M059J (cell line): ENCODE measurements at places on chromosomes 1 and 21. TPM values are rescaled to one million over a fixed set of nuclear protein-coding genes. Genes with fewer than 3 reads are reported as not detected.

The KCNAB2 gene
- total RNA-seq, result 9.2 and 13.7 TPM in 2 replicates

The C4BPB gene
- not detected in 2 replicates for total RNA-seq

The CELA2A gene
- not detected in 2 replicates for total RNA-seq

The OR2L2 gene
- total RNA-seq, result not detected in 2 replicates

The ZNF683 gene
- total RNA-seq, result not detected in 2 replicates

The OR2AK2 gene
- not detected in 2 replicates for total RNA-seq

The CENPF gene
- total RNA-seq, result 45.5 and 83.9 TPM in 2 replicates

The CLIC6 gene
- total RNA-seq, result 0.02 and 0.25 TPM in 2 replicates

The UMODL1 gene
- total RNA-seq, result not detected in 2 replicates

The CRYZ gene
- total RNA-seq, result 58.6 and 72.8 TPM in 2 replicates

The B4GALT3 gene
- total RNA-seq, result 36.6 and 41.8 TPM in 2 replicates
